ENCODE measurements at places on chromosomes 2 and 18. TPM values are rescaled to one million over a fixed set of nuclear protein-coding genes. Genes with fewer than 3 reads are reported as not detected.
A peak's percentile ranks its signal among the peaks of the same experiment; 100 is the strongest.

DNA sequence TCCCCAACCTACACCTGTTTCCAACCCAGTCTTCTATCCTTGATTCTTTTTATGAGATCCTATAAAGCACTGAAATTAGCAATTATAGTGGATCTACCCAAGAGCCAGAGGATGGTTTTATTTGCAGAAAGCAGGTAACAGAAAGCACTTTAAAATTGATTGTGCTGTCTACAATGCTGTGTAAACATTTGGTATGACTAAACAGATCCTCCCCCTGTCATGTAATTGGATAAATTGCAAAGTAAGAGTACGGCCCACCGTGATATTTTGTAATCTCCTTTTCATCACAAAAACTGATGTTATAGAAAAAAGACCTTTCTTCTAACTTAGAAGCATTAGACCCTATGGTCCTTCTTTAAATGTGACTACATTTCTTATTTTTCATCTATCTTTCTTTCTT is 11.3 kb upstream of the PPP3R1 start:
- DNase-seq: no peak

DNA sequence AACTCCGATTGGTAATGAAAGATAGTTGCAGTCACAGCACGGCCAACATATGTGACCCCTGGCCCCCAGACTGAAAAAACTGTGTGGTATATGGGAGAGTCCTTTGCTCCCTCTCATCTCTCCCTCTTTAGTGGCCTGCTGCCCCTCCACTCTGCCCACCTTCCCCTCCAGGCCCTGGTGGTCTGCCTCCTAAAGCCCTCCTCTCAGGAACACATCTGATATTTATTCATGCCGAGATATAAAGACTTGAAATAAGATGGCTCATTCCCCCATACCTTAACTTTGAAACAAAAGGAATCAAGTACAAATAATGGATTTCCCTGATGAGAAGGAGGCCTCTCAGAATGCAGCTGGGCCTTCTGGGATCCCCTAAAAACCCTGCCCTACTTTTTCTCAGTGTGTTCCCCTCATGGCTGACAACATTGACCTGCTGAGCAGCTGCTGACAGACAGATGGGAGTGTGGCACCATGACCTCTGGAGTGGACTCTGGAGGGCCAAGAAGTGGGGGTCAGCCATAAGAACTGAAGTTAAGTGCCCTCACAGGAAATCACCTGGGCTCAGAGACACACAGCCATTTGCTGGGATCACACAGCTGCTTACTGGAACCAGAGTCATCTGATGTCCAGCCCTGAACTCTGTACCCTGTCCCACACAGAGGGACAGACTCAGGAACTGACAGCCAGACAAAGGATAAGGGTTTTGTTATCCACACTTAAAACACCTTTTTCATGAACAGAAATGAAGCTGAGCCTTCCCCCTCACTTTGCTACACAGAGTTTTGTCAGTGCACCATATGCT is 39.8 kb upstream of the ST8SIA3 start:
- DNase-seq: no peak

DNA sequence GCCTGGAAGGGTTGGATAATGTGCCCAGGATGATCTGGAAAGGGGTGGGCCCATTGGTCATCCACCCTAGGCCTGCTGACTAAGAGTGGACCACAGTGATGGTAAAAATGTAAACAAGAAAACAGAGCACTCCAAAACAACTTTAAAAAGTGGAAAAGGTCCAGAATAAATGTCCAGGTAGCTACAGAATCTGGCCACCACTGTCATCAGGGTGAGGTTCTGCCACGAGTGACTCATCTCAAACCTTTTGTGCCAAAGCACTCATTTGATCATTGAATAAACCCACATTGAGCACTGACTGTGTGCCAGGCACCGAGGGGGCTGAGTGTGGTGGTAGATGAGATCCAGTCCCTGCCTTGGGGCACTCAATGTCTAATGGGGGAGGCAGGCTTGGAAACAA is 64.9 kb downstream of the EMX1 start:
- DNase-seq: no peak

DNA sequence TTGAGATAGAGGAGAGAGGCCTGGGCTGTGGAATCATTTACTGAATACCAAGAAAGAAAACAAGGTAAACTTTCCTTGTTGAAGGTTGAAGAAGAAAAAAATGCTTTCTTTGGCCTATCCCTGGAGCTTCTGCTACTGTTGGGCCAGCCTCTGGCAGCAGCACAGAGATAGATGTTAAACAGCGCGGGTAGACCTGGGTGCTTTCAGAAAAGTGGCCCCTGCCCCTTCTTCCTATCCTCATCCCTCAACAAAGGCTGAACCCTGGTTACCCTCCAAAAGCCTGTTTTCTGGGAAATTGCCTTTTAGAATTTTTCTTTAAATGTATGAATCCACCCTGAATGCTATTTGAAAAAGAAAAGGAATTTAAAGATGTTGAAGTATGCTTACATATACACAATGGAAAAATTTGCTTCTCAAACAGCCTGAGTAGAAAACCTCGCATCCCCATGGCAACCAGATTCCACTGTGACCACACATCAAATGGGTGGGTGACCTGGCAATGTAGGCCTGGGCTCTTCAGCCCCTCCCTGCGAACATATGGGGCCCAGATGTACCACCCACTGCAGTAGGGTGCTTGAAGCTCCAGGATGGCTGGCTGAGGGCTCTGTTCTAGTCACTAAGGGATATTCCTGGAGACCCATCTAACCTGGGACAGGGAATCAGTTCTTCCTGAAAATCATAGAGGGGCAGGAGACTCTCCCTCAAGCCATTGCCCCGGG is 23.4 kb upstream of the CHRNA1 start:
- DNase-seq: no peak

DNA sequence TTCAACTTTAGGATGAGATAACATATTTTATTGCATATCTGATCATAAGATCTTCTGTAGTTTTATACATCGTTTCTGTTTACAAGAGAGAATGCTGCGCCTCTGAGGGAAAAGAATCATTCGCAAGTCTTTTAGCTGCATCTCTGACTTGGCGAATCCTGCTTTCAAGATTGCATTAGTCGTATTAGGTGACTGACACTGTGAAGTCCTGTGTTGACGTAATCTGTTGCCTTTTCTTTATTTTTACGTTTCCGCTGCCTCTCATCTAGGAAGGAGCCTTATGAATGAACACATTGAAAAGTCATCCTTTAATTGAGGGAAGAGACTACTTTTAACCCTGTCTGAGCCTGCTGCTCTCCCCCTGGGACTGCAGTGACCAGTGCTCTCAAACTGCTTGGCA is 101.5 kb downstream of the LDLRAD4 start:
- no peak for DNase-seq

DNA sequence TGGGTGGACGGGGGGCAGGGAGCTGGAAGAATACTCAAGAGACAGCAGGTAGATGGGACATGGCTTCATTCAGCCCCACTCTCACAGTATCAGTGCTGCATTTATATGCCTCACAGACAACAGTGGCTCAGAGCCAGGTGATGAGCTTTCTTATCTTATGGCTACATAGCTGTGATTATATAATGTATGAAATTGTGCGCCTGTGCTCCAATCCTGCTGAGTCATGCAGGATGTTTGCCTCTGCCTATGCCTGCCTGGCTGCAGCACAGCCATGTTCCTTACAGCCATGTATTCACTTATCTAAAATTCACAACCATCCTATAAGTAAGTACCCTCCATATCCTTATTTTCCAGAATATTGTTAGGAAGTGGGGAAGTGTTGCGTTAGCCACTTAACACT is 37.7 kb upstream of the RNF103 start:
- no peak for DNase-seq

GRCh38 chr2:165573534-165574461 is 104.3 kb downstream of the CSRNP3 start:
- peak; percentile 51 for DNase-seq

DNA sequence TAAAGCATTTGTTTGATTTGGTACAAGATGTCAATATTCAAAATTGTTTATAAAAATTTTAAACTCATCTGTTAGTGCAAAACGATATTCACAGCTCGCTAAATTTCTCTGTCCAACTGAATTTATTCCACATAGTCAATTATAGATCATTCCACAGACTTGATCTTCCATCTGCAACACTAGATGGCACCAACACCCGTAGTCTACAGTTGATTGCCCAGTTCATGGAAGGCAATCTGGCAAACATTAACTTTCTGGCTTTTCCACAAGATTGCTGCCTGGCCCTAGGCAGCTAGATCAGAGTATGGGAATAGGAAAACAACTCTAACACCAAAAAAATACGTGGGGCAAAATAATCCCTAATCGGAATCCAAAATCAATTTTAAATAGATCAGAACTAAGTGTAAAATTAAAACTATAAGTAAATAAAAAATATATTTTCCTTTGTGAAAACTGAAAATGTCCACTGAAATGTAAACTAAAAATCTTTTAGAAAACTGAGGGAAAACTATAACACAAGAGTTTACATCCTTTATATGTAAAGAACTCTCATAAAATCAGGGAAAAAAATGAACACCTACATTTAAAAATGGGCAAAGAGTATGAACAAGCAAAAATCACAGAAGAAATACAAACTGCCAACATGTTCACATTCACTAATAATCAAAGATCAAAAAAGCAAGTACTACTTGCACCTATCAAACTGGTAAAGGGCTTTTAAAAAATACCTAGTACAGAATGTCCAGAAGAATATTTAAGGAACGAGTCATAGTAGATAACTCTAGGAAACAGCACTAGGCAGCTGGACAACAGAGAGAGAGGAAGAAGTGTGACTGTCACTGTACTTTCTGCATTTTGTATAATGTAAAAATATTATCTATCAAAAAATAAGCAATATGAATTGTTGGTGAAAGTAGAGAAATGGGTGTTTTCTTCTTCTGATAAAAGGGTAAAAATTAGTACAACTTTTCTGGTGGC is 35.0 kb downstream of the RTN4 start:
- peak; percentile 63 for DNase-seq

GRCh38 chr2:71777946-71778345 is 324.6 kb downstream of the DYSF start:
- DNase-seq: no peak

DNA sequence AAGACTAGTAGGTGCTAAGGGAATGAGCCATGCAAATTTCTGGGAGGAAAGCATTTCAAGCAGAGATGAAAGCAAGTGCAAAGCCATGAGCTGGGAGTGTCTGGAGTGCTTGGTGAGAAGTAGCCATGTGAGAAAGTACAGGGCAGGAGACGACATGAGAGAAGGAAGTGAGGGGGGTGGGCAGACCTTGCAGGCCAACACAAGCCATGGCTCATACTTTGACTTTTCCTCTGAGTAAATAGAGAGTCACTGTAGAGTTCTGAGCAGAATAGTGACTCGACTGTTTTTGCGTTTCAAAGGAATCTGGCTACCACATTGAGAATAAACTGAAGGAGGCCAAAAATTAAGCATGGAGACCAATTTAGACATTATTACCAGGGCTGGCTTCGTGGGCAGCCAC is 42.2 kb downstream of the SCN2A start:
- no peak for DNase-seq

GRCh38 chr2:161708350-161708975 is 84.2 kb downstream of the SLC4A10 start:
- no peak for DNase-seq

DNA sequence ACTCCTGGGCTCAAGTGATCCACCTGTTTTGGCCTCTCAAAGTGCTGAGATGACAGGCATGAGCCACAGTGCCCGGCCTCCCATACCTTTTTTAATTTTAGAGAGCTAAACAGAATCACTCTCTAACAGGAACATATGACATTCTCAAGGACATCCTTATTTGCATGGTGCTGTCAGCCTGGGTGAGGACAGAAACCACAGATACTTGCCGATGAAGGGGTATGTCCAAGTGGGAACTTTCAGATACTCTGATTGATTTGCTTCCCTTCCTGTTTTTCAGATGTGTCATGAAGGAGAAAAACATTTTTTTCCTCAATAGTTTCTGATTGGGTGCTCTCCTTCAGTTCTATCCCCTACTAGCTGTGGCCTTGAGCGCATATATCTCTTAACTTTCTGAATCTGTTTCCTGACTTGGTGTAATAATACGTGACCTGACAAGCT is 49.6 kb downstream of the MYO3B start:
- no peak for DNase-seq

- no peak for DNase-seq
These were observed 343.8 kb downstream of the SETBP1 start for GRCh38 chr18:45024357-45025088.

The PSMD1 gene
- total RNA-seq: 78.2 TPM

The SERPINB5 gene
- 64.9 TPM for total RNA-seq

The CACNB4 gene
- 0.20 TPM for total RNA-seq

The DLGAP1 gene
- 1.8 TPM for total RNA-seq

The NEDD4L gene
- 25.9 TPM for total RNA-seq

The LRRC30 gene
- total RNA-seq: not detected

The SPR gene
- total RNA-seq: 40.1 TPM

The TNFAIP6 gene
- total RNA-seq: not detected

The GAREM2 gene
- 5.7 TPM for total RNA-seq

The SF3B6 gene
- total RNA-seq: 282 TPM

The OTOF gene
- not detected for total RNA-seq

The EDAR gene
- total RNA-seq: not detected

The CD8B2 gene
- total RNA-seq: not detected
